ENCODE measurements at places on chromosomes 2 and 18.
A peak's percentile ranks its signal among the peaks of the same experiment; 100 is the strongest.

- no peak for DNase-seq
Measured at GRCh38 chr2:158689391-158689790, 105.7 kb upstream of the DAPL1 start.

GRCh38 chr2:161983331-161983651 lies 90.7 kb downstream of the DPP4 start:
- DNase-seq: no peak

- DNase-seq: no peak
Measured at GRCh38 chr2:105177536-105178254, 63.8 kb upstream of the GPR45 start.

DNA sequence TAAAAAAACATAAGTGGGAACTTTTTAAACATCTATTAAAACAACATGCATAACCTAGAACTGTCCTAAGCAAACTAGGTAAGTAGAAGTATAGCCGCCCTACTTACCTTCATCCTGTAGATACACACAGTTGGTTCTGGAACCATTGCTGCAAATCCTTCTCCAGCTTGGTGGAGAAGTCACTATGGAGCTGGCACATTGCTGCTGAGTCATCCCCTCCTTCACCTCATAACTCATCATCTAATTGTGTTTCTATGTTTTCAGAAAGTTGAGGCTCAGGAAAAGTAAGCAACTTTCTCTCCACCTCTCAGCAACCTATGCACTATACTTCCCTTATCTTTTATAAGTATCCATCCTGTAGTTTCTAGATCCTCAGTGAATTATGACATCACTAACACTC lies 269.8 kb upstream of the MMADHC start:
- no peak for DNase-seq

GRCh38 chr2:191304939-191305875 lies 60.0 kb downstream of the MYO1B start:
- DNase-seq: no peak

DNA sequence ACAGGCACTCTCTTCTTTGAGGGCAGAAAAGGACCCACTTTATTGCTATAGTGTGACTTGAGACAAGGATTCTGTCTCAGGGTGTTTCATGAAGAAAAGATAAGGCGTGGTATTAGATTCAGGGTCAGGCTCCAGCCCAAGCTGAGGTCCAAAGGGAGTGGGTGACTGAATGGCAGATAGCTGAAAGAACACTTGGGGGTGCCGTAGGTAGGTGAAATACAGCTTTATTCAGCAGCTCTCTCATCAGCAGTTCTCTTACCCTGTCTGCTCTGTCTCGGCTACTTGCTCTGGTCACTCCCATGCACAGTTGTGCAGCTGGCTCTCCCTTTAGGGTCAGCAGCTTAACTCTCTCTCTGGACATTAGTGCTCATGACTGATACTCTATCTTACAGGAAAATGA lies 379.9 kb downstream of the LPIN1 start:
- DNase-seq: peak; percentile 44

DNA sequence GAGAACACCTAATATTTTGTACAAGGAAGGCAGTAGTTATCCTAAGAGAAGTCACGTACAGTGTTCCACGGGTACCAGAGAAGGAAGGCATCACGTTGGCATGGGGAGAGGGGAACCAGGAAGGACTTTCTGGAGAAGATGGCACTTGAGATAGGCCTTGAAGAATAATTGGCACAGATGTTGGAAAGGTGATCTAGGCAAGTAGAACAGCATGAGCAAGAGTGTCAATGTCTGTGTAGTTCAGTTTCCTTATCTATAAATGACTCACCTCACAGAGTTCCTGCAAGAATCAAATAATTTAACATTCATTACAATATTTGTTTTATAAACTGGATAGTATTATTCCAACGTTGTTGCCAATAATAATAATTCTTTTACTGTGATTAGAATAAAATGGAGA lies 48.3 kb upstream of the BZW1 start:
- DNase-seq: no peak

DNA sequence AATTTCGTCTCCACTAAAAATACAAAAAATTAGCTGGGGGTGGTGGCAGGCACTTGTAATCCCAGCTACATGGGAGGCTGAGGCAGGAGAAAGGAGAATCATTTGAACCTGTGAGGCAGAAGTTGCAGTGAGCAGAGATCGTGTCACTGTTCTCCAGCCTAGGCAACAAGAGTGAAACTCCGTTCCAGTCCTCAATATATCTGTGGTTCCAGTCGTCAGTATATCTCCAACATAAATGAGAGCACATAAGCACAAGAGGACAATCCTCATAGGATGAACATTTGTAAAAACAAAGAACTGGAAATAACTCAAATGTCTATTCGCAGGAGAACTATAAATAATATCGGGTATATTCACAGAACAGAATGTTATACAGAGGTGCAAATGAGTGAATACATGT lies 13.1 kb upstream of the PLEK start:
- peak; percentile 79 for DNase-seq

GRCh38 chr2:239444626-239445577 lies 44.1 kb upstream of the HDAC4 start:
- no peak for DNase-seq

GRCh38 chr2:206112846-206113547 lies 27.0 kb upstream of the INO80D start:
- DNase-seq: no peak

GRCh38 chr18:59012815-59013705 lies 126.6 kb upstream of the SEC11C start:
- no peak for DNase-seq

GRCh38 chr2:217916504-217917254 lies 86.1 kb downstream of the TNS1 start:
- no peak for DNase-seq

DNA sequence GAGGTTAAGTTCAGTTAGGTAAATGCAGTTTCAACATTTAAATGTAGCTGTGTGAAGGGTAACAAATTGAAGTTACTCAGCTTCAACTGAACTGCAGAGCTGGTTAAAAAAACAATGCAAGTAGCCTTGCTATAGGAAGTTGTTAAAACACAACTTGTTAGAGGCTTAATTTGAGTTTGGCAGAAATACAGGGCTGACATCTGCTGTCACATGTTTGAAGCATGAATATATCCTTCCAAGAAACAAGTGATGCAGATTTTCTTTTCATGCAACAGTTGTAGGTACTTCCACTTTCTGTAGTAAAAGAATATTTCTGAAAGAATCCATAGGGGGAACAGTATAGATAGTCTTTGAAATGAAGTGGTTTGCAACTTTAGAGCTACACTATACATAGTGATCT lies 208.7 kb upstream of the RASGRP3 start:
- DNase-seq: no peak

GRCh38 chr2:15967415-15968279 lies 27.3 kb downstream of the MYCN start:
- no peak for DNase-seq

DNA sequence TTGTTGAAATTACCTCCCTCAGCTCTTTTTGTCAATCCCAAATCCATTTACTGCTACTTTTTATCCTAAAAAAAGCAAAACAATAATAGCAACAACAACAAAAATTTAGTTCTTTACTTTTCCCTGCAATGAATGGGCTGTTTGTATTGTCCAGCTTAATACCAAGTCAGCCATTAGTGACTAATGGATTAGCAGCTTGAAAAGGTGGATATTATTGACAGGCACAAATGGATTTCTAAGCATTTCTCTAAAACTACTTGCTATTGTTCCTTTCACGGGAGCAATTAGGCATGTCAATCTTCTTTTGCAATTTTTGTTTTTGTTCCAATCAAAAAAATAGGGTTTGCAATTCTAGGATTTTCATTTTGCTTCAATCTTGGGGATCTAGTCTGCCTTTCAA lies 32.1 kb upstream of the SPAG16 start:
- DNase-seq: no peak

- no peak for DNase-seq
Measured at GRCh38 chr2:156490466-156490840, 54.3 kb downstream of the GPD2 start.

DNA sequence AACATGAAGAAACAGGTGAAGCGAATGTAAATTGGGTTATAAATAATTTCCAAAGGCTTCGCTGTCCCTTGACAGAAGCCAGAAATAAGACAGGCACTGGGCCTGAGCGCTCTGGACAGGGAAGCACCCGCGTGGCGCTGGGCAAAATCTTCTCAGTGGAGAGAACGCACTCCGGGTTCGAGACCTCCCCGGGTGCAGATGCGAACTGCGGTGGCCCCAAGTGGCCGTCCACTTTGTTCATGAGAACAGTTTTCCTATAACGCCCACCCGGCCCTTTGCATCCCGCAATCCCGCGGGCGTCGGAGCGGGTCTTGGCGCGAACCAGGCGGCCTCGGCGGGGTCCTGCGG lies 651 bp upstream of the DPYSL5 start:
- DNase-seq: no peak

DNA sequence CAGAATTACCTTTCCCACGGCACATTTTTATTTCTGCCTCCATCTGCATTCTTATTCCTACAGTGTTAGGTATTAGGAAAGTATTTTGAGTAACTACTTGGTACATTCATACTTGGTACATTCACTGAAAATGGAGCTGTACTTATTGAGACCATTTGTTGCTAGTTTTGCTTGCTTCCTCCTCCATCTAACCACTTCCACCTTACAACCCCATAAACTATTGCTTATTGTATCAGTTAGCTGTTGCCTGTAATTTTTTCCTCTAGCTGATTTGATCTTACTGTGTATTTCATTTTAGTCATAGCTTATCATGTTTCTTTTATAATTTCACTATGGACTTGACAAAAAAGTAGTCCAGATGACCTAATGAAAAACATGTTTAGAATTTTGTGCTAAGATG lies 50.7 kb downstream of the AFTPH start:
- DNase-seq: no peak

DNA sequence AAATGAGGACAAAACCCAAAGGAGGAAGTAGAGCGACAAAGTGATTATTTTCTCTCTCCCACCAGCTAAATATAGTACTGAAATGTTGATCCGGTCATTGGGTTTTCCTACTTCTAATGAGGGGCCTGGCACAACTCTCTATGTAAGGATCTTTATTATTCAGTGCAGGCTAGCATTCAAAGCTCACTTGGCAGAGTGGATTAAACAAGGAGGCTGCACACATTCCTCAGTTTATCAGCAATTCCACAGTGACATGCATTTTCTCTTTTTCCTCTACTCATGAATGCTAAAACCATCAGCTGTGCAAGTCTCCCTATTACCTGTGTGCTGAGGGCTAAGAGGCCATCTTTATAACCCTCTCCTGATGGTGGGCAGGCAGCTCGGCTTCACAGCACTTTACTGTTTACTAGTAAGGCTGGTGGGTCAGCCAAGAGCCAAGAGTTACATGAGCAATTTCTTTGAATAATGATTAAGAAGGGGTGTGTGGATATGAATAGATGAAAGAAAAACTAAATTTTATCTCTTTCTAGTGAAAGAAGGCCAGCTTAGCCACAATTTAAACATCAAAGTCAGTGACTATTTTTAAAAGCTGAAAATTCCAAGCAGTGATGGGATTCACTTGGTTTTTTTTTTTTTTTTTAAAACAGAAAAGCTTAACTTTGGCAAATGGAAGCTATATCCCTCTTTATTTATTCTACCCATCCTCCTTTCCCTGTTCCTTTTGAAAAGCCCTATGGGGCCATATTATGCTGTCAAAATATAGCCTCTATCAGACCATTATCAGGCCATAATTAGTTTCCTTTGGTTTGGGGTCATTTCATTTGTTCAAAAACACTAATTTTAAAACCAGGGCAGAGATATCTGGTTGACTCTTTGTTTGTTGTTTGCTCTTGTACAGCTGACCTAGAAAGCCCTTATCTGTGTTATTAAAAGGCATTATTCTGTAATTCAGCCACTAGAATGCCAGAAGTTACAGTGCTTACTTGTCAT lies 111.0 kb downstream of the RBM43 start:
- no peak for DNase-seq

DNA sequence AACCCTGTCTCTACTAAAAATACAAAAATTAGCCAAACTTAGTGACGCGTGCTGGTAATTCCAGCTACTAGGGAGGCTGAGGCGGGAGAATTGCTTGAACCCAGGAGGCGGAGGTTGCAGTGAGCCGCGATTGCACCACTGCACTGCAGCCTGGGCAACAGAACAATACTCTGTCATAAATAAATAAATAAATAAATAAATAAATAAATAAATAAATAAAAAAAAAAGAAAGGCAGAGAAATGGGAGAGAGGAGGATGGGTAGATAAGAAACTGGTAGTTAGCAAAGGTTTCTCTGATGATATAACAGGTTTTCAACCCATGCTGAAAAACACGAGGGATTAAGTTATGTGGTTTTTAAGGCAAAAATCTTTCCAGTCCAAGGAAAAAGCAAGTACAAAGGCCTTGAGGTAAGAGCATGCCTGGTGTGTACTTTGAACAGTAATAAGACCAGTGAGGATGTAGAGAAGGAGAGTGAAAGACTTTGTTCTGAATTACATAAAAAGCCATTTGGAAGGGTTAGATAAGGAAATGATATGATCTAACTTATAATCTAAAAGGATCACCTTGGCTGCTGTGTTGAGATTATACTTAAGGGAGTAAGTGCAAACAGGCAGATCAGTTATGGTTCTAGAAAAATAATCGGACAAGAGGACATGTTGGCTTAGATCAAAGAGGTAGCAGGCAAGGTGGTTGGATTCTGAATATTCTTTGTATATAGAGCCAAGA lies 159.3 kb downstream of the PTH2R start:
- DNase-seq: peak; percentile 30

DNA sequence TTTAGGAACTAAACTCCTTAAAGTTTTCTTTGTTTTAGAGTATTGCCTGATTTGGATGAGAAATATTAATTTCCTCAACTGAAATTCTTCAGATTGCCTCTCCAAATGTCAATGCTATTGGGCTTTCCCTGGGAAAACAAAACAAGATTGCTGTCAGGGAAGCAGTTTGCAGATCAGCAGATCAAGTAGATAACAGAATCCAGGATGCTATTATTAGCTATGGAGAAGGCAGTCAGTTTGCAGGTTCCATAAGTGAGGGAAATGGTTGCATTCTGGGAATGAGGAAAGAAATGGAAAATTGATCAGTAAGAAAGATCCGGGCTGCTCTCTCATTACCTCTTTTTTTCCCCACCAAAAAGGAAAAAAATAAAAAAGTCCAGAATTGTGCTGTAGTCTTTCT lies 11.0 kb downstream of the LINC00305 start:
- DNase-seq: no peak

GRCh38 chr2:8647462-8647857 lies 34.4 kb upstream of the ID2 start:
- DNase-seq: no peak

GRCh38 chr18:58310517-58310916 lies 266.5 kb downstream of the NEDD4L start:
- no peak for DNase-seq

- DNase-seq: no peak
Measured at GRCh38 chr2:112141626-112142007, 3.4 kb downstream of the FBLN7 start.

DNA sequence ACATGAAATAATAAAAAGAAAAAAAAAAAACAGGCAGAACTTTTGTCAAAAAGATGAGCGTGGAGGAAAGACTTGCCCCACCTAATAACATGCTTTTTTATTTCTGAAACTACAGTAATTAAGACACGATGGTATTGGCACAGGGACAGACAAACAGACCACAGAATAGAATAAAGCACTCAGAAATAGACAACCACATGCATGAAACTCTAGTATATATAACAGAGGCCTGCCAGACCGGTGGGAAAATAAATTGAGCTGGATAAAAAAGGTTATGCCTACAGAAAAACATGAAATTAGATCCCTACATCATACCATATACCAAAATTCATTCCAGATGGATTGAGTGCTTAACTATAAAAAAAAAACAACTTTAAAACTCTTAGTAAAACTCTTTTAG lies 163.1 kb downstream of the NRP2 start:
- no peak for DNase-seq
